ENCODE measurements at places on chromosomes 7 and 10.

DNA sequence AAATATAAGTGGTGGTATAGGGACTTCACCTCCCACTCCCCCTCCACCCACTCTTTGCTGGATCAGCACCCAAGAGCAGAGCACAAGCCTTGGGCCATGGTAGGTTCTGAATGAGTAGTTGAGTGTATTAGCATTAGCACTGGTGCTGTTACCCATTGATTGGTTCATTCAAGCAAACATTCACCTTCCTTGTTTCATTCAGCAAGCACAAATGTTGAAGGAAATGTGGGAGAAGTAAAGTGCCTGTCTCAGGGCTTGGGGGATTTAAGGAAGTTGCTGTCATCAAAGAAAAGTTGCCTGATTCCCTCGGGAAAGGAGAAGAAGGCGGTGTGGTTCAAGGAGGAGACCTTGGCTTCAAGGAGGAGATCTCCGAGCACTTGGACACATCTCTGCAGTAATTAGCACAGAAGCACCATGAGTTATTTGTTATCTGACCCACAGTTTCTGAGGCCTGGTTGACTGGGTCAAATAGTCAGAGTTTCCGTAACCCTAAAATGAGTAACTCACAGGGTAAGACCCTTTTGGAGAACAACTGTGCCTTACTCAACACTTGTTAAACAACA is 17.3 kb downstream of the IL2RA start:
- DNase-seq, result no peak

DNA sequence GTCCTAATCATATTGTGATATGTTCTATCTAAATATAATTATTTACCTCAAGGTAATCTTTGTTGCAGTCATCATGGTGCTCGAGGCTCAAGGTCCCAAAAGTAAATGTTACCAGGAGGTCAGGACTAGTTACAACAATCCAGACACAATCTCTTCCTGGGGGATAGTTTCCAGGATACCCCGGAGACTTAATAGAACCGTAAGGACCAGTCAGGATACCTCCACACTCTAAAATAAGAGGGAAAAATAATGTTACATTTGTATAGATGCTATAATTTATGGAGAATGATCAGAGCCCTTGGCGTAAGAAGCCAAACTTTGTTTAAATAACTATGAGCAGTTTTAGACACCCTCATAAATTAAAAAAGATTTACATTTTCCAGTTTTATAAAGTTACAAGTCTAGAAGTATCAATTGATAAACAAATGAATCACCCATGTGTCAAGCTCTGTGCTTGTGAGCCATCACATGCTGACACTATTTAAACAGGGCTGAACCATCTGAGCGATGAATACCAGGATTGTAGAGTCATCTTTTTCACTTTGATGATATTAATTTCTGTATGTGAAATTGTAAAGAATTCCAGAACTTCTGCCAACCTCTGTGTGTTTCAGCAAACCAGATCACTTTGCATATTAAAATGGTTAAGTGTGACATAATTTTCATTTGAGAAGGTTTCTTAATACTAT is 41.3 kb downstream of the CUBN start:
- no peak for DNase-seq

DNA sequence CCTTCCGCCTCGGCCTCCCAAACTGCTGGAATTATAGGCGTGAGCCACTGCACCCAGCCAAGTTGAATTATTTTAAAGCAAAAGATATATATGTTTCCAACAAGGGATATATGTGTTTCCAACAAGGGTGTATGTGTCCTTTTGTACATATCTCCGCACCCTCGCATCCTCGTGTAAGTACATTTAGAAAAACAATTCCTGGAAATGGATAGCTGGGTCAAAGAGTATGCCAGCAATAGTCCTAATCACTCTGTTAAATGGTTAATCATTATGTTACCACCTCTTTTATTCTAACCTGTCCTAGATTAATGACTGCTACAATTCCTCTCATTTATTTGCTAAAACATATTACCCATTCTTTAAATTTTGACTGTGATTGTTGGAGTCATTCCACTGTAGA is 28.0 kb downstream of the OR9A2 start:
- DNase-seq, result no peak

GRCh38 chr10:123154711-123155505 is 706 bp downstream of the BUB3 start:
- no peak for DNase-seq

DNA sequence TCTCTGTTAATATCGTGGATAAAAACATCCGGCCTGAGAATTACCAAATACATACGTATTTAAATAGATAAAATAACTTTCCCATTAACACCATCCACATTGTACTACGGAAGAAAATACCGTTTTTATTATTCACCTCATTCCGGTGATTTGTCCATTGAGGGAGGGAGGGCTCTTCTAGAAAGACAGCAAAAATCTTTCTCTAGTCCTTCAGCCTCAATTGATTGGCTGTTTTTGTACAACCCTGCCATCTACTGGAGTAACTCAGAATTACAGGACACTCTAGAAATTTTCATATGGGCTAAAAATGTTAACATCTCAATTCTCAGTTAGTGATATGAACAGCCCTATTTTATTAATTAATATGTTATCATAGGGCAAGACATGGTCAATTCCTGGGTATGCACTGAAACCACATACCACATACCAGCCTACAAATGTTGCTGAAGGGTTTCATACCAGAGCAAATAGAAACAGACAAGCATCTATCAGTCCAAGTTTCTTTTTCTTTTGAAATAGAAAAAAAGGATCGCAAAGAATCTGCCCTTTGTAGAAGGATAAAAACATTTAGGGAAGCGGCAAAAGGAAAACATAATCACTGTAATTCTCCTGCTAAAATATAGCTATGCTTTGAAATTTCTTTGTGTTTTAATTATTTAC is 55.8 kb upstream of the CDCA7L start:
- DNase-seq, result no peak

DNA sequence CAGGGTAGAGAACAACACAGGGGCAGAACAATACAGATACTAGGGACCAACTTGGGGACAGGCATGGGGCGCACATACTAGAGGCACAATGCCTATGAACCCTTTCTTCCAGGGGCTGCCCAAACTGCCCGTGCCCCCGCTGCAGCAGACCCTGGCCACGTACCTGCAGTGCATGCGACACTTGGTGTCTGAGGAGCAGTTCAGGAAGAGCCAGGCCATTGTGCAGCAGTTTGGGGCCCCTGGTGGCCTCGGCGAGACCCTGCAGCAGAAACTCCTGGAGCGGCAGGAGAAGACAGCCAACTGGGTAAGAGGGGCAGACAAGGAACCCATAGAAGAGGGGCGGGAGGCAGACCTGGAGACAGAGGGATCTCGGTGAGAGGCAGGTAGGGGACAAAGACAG is 5.8 kb downstream of the CHAT start:
- no peak for DNase-seq

DNA sequence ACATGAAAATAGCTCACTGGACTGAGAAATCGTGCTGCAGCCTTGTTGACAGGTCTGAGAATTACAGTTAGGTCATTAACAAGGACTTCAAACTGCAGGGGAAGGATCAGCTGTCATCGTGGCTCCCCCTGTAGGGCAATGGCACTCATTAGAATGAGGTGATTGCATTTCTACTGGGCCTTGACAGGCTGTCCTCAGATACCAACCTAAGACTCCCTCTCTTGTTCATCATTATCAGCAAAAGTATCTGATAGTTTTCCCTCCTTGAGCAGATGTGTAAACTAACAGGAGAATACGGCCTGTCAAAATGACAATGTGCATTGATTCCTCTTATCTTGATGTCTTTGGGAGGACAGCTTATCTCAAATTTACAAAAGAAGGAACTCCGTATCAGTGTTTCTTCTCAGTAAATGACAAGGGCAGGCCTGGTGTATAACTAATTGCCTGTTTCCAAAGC is 648.5 kb upstream of the LRRN3 start:
- DNase-seq, result peak; percentile 3

GRCh38 chr7:141649865-141650634 is 51.9 kb downstream of the DENND11 start:
- DNase-seq, result peak; percentile 49

DNA sequence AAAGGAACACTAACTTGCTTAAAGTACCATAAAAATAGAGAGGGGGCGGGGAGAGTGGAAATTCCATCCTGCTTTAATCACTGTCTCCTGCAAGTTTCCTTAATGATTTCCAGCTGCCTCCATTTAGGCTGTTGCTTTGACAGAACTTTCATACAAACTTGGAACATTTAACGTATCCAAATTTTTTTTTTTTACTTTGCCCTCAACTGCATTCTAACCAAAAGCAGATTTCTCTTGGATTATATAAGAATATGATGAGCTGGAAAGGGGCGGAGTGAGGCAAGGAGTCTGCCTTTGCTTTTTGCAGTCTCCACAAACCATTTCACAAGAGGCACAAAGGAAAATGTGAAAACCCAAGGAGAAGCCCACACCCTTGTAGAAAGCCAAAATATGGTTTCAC is 46.6 kb upstream of the COL1A2 start:
- no peak for DNase-seq

GRCh38 chr7:107924841-107925504 is 34.0 kb downstream of the DLD start:
- DNase-seq, result no peak

DNA sequence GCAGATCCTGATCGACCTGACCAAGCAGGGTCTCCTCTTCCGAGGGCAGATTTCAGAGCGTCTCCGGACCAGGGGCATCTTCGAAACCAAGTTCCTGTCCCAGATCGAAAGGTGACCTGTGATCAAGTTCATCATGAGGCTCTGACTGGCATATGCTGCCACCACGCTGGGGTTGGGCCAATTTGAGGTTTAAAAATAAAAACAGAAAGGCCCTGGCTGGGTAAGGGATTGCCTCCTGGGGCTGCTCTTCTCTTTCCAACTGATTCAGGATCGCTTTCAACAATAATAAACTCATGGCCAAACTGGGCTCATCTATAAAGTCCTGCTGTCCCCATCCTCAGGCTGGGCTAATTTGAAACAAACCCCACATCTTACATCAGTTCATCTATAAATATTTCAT is 17.1 kb upstream of the HK1 start:
- DNase-seq, result no peak

DNA sequence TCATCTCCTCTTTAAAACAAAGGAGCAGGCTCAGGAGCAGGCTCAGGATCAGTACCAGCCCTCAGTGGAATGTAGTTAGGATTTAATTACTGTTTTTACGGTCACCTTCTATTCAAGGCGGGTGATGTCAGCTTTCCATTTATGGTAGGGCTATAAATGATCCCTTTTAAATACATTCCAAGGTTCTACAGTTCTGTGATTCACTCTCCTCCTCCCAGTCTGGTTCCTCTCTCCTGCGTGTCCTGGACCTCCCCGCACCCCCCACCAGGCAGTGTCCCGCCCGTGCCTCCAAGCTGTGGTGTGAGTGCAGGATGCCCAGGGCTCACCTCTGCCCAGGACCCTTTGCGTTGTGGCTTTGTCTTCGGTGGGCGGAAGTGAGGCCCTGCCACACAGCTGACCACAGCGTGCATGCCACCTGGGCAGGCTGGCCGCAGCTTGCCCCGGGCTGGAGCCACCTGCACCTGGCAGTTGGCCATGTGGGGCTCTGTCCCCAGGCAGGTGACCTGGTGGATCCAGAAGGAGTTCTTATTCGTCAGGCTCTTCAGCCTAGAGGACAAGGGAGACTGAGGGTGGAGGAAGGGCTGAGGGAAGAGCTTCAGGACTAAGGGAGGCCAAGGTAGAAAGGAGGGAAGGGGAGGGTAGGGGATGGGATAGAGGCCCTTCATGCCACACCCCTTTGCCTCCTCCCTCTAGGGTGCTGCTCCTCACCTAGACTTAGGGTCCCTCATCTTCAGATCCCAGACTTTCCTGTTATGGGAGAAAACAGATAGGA is 9.1 kb downstream of the LOXL4 start:
- DNase-seq, result no peak
